D721Med (cell line): ENCODE measurements at places on chromosomes 2 and 18.

- DNase-seq = no peak
These were observed 35.8 kb upstream of the CACNB4 start for GRCh38 chr2:152134488-152135280.

- DNase-seq = no peak
These were observed 37.5 kb downstream of the SNED1 start for GRCh38 chr2:241035818-241036396.

DNA sequence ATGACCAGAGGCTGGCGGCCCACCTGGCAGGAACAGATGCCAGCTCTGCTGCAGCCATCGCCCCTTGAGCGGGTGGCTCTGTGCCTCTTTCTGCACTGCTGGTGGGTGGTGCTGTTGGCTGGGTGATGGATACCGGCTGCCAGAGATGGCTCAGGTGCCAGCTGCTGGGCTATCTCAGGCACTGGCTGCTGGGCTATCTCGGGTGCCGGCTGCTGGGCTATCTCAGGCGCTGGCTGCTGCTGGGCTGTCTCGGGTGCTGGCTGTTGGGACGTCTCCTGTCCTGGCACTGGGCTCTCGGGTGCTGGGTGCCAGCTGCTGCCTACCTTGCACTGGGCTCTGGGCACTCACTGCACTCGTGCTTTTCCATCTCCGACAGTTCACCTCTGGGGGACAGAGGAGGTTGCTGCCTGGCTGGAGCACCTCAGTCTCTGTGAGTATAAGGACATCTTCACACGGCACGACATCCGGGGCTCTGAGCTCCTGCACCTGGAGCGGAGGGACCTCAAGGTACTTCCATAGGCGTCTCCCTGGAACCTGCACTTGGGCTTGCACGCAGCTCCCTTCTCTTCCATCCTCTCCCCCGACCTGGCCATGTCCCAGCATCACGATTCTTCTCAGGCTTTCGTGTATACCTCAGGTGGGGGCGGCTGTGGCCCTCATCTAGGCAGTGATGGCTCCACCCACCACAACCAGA lies 98.4 kb downstream of the USP40 start:
- DNase-seq = no peak

DNA sequence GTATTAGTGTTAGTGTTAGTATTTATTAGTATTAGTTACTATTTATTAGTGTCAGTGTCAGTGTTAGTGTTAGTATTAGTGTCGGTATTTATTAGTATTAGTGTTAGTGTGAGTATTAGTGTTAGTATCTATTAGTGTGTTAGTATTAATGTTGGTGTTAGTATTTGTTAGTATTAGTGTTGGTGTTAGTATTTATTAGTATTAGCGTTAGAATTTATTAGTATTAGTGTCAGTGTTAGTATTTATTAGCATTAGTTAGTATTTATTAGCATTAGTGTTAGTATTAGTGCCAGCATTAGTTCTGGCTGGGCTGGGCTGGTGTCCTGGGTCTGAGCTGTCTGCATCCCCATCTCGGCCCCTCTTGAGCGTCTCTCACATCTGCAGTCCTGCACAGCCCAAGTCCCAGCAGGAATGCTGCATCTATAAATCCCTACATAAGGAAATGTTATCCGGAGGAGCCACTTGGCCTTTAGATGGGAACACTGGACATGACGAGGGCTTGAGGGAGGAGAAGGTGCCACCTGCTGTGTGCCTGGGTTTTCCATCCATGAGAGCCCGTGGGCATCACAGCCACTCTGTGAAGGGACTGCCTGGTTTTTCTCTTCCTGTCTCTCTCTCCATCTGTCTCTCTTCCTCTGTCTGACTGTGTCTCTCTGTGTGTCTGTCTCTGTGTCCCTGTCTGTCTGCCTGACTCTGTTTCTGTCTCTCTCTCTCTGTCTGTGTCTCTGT lies 33.6 kb downstream of the TWIST2 start:
- DNase-seq = no peak

DNA sequence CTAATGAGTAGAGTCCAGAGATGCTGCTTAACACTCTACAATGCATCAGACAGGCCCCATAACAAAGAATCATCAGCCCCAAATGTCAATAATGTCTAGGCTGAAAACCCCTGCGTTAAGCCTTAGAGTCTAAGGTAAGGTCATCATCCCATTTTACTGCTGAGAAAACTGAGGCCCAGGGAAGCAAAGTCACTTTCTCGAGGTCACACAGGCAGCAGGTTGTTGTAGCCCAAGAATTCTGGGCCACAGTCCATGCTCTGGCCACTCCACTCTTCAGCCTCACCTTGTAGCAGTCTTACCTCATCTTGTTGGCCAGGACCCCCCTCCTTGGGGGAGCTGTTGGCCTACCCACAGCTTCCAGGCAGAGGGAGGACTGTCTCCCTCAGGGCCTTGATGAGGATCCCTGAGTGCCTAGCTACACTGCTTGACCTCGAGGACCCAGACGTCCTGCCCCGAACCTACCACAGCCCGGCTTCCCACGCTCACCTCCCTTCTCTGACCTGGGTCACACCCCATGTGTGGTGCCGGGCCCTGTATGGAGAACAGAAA lies 54.4 kb downstream of the SMAD7 start:
- DNase-seq = no peak

DNA sequence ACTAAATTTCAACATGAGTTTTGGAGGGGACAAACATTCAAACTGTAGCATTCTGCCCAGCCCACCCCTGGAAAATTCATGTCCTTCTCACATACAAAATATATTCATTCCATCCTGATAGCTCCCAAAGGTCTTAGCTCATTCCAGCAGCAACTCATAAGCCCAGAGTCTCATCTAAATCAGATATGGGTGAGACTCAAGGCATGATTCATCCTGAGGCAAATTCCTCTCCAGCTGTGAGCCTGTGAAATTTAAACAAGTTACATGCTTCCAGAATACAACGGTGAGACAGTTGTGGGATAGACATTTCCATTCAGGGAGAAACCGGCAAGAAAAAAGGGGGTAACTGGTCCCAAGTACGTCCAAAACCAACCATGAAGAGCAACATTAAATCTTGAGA lies 43.5 kb upstream of the FAHD2A start:
- no peak for DNase-seq

- no peak for DNase-seq
These were observed 1.1 kb downstream of the CCDC93 start for GRCh38 chr2:118012778-118013177.

DNA sequence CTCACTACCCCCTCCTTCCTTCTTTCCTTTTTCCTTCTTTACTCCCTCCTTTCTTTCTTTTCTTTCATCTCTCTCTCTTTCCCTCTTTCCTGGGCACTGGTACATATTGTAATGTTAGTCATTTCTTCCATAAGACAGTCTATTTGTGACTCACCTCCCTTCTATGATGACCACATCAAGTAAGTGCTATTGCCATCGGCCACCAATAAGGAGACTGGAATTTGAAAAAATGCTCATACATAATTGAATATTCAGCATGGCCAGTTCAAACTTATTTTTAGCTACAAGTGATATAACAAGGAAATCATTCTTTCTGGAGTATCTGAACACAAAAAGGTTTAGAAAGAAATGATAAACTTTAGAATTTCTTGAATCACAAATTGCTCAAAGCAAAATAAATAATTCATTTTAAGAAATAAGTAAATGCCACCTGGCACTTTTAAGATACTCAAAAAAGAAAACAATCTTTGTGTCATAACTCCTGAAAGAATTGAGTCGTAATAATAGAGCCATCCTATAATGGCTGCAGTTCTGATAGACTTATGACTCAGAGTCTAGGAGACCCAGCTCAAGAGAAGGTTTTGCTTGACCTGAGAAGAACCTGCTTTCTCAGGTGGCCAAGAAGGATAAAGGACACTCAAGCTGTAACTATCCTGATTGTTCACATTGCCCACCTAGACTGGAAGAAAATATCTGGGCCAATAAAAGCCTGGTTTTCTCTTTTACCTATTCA lies 51.6 kb upstream of the CCBE1 start:
- DNase-seq = no peak

DNA sequence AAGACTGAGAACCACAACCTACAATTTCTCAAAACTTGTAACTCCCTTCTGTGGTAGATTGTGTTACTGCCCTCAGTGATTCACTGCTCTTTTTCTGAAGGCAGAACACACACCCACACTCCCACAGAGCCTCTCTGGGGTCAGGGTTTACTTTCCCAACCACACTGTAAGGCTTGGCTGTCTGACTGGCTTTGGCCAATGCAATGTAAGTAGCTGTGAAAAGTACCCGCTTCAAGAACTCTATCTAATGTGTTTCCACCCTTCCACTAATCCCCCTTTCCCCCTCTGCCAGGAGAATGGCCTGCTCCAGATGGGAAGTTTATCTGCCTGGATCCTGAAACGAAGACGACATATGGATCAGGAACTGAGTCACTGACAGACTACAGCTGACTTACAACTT lies 222.7 kb downstream of the CDH2 start:
- no peak for DNase-seq

DNA sequence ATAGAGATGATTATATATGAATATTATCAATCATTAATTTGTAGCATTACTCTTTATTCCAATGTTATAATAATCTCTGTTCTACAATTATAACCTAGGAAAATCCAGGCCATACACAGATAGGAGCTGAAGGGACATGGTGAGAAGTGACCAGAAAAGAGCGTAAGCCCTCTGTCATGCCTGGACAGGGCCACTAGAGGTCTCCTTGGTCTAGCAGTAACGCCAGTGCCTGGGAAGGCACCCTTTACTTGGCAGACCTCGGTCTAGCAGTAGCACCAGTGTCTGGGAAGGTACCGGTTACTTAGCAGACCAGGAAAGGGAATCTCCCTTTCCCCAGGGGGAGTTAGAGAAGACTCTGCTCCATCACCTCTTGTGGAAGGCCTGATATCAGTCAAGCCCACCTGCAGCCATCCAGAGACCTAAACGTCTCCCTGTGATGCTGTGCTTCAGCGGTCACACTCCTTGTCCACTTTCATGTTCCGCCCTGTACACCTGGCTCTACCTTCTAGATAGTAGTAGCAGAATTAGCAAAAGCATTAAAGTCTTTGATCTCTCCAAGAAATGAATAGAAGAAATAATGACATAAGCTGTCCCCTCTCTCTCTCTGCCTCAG lies 447.5 kb upstream of the FSIP2 start:
- no peak for DNase-seq

- no peak for DNase-seq
These were observed 68.7 kb downstream of the RHBDD1 start for GRCh38 chr2:226904592-226904991.

- peak; percentile 86 for DNase-seq
These were observed 25.7 kb downstream of the NPPC start for GRCh38 chr2:231900486-231900942.

- DNase-seq = no peak
These were observed 127.9 kb upstream of the ACVR2A start for GRCh38 chr2:147716906-147717305.
